Activated B cell treated with CpG ODN at 0.5 μM for 24 hours (primary cell): ENCODE measurements at places on chromosomes 12 and 14. TPM values are rescaled to one million over a fixed set of nuclear protein-coding genes. Genes with fewer than 3 reads are reported as not detected.

DNA sequence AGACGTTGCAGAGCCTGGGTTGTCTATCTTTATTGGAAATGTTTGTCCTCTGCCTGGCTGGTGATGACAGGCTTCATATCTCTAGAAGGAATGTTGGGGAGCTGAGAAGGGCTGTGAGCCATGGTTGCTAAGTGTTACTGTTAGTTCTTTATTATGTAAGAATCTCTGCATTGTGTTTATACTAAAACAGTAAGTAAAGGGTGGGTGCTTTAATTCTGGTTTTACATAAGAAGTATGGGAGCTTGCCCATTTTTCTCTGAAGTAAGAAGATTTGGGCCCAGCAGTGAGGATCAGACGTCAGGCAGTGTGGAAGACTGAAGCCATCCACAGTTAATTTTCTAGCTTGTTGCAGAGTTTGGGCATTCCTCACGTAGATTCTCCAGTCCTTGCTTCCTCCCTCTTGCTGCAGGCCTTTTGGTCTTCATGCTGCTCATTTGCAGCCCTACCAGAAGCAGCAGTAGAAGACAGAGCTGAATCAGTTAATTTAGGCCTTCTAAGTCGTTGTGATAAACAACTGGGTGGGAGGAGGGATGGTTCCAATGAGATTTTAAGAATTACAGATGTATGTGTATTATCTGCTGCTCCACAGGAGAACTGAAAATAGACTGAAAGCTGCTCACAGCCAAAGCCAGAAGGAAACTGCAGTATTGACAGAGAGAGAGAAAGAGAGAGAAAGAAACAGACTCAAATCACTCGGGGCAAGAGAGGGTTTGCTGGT lies 21.4 kb downstream of the WNT5B start:
- DNase-seq = no peak

- DNase-seq = no peak
These were observed 8.3 kb upstream of the SERPINA6 start for GRCh38 chr14:94331462-94331861.

DNA sequence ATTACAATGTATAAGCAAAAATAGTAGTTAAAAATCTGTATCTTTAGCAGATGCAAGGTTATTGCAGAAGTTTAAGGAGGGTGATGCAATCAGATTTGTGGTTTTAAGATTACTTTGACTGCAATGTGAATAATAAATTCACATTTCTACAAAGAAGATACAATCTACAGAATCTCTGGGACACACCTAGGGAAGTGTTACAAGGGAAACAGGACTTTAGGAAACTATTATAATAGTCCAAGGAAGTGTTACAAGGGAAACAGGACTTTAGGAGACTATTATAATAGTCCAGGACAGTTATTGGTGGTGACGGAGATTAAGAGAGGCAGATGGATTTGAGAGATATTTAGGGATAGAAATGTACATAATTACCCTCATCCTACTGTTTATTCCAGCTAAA lies 154.4 kb upstream of the GARIN6 start:
- no peak for DNase-seq

DNA sequence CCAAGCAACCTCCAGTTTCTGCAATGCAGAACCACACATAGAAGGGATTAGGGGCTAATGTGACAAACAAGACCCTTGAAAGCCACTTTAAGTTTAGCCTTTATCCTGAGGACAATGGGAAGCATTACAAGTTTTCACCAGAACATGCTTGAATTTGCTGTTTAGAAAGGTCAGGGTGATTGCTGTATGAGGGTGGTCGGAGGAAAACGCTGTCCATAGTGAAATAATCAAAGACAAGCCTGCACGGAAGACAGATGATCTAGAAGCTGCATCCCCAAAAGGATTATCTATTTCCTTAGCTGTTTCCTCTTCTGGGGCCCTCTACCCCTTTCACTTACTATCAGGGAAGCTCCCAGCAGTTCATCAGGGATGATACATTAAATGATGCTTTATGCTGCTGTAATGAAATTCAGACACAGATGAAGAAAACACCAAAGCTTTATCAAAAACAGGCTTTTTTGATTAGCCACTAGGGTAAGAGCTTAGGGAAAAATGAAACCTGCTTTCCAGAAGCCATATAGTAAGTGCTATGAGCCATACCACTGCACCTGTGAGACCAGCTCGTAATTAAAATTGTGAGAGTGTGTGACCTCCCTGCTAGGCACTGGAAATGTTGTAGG lies 6.5 kb downstream of the HAL start:
- no peak for DNase-seq

GRCh38 chr14:105529569-105530284 lies 3.3 kb downstream of the TMEM121 start:
- no peak for DNase-seq

DNA sequence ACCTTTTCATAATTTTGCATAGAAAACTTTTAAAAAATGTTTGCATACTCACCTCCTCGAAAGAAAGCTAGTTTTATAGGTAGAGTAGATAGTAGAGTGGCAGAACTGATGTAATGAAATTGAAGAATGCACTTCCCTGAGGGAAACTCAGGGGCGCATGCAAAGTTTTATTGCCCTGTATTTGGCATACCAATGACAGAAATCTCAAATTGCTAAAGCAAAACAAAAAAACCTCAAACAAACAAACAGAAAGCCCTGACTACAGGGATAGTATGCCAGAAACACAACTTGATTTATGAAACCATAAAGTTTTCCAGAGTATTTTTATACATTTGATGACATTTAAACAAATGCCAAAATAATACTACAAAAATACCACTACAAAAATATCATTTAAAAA lies 1.8 kb downstream of the RASSF9 start:
- no peak for DNase-seq

GRCh38 chr14:53355581-53356112 lies 202.5 kb upstream of the DDHD1 start:
- DNase-seq = no peak

DNA sequence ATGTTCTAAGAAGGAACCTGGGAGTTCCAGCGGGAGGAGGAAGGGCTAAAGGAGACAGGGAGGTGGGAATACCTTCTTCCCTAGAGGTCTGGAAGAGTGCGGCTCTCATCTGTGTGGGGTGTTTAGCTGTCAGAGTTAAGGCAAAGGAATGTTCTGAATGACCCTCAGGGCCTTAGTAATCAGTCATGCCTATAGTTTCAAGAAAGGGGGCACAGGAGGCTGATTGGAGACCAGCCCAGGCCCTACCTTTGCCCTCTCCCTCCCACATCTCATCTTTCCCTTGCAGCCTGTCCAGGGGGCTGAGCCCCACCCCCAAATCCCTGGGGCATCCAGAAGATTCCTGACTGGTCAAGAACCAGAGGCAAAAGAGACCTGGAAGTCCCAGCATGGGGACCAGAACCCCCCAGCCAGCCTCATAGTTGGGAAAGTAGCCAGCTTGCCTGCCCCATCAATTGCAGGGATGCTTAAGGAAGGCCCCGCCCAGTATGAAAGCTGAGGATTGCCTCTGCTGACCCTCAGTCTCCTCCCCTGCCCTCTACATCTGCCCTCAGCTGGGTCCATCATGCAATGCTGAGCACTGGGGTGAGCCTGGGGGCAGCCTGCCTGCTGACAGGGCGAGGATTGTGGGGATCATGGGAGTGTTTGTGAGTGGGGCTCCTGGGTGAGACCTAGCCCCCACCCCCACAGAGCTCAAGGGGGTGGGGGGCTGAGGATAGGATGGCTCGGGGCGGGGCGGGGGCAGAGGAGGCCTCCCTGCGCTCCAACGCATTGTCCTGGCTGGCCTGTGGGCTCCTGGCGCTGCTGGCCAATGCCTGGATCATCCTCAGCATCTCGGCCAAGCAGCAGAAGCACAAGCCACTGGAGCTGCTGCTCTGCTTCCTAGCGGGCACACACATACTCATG lies 1.8 kb downstream of the GPR162 start:
- DNase-seq = no peak

- DNase-seq = peak; percentile 66
These were observed 42.7 kb downstream of the DYRK4 start for GRCh38 chr12:4604684-4605193.

DNA sequence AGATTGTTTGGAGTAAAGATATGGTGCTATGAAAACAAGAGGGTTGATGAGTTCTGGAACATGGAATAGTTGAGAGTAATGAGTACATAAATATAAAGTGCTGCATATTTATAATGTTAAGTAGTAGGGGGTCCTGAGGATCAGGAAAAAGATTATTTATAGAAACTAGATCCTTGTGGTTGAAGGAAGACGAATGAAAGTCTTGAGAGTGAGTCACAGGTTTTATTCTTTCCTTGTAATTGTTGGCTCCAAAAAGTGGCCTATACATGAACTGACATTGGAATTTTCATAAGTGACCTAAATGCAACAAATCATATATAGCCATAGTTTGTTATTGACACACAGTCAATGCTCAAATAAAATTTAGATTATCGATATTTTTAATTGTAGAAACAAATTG lies 440.4 kb upstream of the PRICKLE1 start:
- no peak for DNase-seq

- DNase-seq = no peak
These were observed 52.7 kb downstream of the NFKBIA start for GRCh38 chr14:35351897-35352273.

- no peak for DNase-seq
These were observed 88.7 kb downstream of the RIC8B start for GRCh38 chr12:106863189-106863588.

- no peak for DNase-seq
These were observed 18.0 kb downstream of the BCL2L14 start for GRCh38 chr12:12088761-12089160.

DNA sequence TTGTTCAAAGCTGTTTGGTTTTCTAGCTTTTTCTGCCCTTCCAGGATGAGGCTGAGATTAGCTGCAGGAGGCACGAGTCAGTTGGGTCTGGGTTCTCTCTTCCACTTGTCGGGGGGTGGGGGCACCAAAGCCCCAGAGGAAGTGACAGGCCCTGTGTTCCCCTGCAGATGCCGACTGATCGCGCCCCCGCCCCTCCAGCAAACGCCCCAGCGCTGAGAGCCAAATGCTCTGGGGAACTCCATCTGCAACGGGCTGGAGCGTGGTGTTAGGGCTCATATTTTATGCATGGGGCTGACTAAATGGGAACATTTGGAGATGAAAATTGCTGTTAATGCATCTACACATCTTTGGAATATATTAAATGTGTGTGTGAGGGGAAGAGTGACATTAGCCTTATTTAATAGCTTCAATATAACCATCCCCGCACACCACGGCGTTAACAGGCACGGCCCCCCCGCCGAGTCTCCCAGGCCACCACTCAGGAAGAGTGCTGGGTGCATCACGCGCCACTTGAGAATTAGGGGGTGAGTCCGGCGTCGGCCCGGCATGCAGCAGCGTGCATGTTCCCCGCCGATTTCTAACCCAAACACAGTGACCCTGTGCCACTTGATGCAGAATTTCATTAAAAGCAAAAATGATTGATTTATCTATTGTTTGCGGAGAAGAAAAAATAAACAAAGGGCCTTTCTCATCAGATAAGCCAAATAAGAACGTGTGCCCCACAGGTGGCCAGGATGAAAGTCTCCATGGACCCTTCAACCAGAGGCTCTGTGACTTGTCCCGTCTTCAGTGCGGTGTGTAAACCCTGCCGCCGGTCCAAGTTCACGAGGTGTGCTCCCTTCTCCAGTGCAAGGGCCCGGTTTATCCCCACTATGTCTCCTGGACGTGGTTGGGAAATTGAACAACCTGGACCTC lies 165.0 kb upstream of the RTL1 start:
- no peak for DNase-seq

DNA sequence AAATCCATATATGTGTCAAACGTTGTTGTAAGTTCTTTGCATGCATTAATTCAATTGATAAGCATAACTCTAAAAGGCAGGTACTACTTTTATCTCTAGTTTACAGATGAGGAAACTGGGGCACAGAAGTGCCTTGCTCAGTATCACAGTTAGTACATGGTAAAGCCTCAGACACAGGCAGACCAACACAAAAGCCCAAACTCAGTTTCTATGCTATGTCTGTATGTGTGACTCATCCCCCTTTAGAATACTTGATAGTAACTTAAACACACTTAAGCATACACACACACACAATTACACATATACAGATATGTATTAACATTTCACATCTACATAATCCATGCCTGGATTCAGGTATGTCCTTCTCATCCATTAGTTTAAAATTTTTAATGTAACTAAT lies 88.0 kb downstream of the EPS8 start:
- no peak for DNase-seq

DNA sequence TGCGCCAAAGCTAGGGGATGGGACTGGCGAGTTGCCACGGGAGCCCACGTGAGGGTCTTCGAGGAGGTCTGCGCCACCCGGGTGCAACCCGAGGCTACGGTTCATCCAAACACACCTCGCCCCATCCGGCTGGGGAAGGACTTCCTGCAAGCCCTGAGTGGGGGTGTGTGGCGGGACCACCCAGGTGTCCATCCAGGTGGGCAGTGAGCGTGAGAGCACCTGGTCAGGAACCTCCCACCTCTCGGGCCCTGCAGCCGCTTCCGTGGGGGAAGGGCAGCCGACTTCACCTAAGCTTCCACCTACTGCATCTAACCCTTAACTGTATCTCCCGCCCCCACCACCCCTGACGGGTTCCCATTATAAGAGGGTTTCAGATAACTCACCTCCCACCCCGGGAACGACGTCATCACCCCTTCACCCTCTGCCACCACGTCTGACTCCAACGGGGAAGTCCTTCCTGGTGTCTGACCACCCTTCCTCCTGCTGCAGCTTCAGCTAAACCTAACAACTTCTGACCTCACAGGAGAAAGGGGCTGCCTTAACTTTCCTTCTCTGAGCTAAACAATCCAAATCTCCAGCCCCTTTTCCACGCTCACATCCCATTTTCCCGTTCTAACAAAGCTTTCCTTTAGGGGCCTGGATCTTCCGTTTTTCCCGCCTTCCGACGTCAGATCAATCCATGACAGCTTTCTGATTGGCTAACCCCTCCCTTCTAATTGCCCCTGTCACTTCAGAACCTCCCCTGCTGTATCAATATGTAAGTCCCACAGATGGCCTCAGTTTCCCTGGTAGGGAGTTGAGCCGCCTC lies 27.4 kb upstream of the SMUG1 start:
- DNase-seq = no peak

GRCh38 chr12:95960241-95960640 lies 17.1 kb downstream of the AMDHD1 start:
- DNase-seq = no peak

DNA sequence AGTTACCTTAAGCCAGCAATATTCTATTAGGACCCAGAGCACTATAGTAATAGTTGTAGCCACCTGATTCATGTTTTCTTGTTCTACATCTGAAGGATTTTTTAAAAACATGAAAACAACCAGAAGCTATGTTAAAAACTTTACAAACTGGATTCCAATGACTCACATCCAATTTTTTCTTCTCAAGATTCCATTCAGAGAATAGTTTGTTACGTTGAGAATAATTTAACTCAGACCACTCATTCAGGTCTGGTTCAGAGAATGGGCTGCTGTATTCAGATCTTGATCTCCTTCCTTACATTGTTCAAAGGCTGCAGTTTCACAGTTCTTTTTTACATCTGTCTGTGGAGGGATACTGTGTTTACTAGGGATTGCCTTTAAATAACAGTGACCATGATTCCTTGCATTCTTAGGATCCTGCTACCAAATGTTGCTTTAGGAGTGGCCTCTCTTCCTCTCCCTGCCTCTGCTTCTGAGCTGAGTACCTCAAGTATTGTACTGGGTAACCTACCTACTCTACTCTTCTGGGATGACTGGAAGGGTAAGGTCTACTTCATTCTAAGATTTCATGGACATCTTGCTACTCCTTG lies 448.0 kb upstream of the FBXO33 start:
- no peak for DNase-seq

GRCh38 chr12:38911611-38912010 lies 6.2 kb upstream of the CPNE8 start:
- DNase-seq = no peak

TPH2 gene
- total RNA-seq = not detected in 2 replicates

KCNH5 gene
- not detected in 2 replicates for total RNA-seq

FITM1 gene
- 2.3 and 2.4 TPM in 2 replicates for total RNA-seq

TSHR gene
- total RNA-seq = 0.17 TPM in 1 of 2 replicates, not detected in the other

NDRG2 gene
- total RNA-seq = 2.1 and 3.9 TPM in 2 replicates

VDR gene
- 0.64 and 0.86 TPM in 2 replicates for total RNA-seq

EPYC gene
- total RNA-seq = not detected in 2 replicates
